ENCODE measurements at places on chromosomes 11 and 22. TPM values are rescaled to one million over a fixed set of nuclear protein-coding genes. Genes with fewer than 3 reads are reported as not detected.

Gene ESAM
- total RNA-seq: 40.0 TPM

Gene VSIG10L2
- total RNA-seq: 0.08 TPM

Gene MN1
- total RNA-seq: 7.7 TPM

GRCh38 chr22:38989466-38989865, 7.3 kb downstream of the APOBEC3B start:
- no peaks in the 10 kb centered on the region for H3K4me1 ChIP-seq
- no peak overlapping the region for H3K4me3 ChIP-seq
- DNase-seq: no peak
- no peaks in the 10 kb centered on the region for H3K36me3 ChIP-seq
- no peak overlapping the region for H3K27ac ChIP-seq
- no peaks in the 10 kb centered on the region for H3K27me3 ChIP-seq

- H3K36me3 ChIP-seq: no peaks in the 10 kb centered on the region
- DNase-seq: peak; percentile 22
- no peak overlapping the region for H3K4me3 ChIP-seq
- H3K4me1 ChIP-seq: peaks cover 47% of the 10 kb centered on the region
Measured at GRCh38 chr11:33941637-33942160, 49.8 kb upstream of the LMO2 start.

- DNase-seq: no peak
- no peak overlapping the region for H3K4me3 ChIP-seq
- H3K27ac ChIP-seq: peak overlapping the region; percentile 76
- H3K4me1 ChIP-seq: peaks cover 68% of the 10 kb centered on the region
Measured at GRCh38 chr11:9691865-9692264, 28.0 kb downstream of the SWAP70 start.

- no peaks in the 10 kb centered on the region for H3K36me3 ChIP-seq
- no peak overlapping the region for H3K4me3 ChIP-seq
- H3K4me1 ChIP-seq: peaks cover 19% of the 10 kb centered on the region
- DNase-seq: no peak
- H3K27ac ChIP-seq: no peak overlapping the region
Measured at GRCh38 chr11:67020949-67021348, 2.0 kb upstream of the SYT12 start.

Data from left ventricle myocardium inferior (tissue), 1 donor.